T-cell (primary cell): ENCODE measurements at places on chromosomes 2 and 18.

DNA sequence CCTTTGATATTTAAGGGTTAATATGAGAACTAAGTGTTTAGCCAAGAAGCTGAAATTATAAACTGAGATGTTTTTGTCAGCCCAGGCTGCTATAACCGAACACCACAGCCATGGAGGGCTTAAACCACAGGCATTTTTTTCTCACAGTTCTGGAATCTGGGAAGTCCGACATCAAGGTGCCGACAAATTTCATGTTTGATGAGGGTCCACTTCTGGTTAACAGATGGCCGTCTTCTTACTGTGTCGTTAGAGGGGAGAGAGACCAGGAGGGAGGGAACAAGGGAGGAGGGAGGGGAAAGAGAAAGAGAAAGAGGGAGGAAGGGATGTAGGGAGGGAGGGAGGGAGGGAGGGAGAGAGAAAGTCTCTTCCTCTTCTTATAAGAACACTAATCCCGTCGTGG, 6.5 kb upstream of the CNDP2 start:
- H3K27me3 ChIP-seq, result no peaks in the 10 kb centered on the region
- H3K4me3 ChIP-seq, result no peak overlapping the region
- H3K27ac ChIP-seq, result no peak overlapping the region
- H3K36me3 ChIP-seq, result no peaks in the 10 kb centered on the region
- no peak for DNase-seq

DNA sequence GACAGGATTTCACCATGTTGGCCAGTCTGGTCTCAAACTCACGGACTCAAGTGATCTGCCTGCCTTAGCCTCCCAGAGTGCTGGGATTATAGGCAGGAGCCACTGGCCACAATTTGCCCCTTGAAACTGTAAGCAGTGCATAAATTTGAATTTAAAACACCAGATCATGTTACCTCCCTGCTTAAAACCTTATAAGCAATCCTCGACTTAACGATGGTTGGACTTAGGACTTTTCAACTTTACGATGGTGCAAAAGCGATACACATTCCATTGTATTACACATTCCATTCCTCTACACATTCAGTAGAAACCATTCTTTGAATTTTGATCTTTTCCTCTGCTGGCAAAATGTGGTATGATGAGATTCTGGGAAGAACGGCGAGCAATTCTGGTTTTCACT, 23.2 kb upstream of the EFR3B start:
- no peaks in the 10 kb centered on the region for H3K36me3 ChIP-seq
- no peaks in the 10 kb centered on the region for H3K27me3 ChIP-seq
- no peak overlapping the region for H3K27ac ChIP-seq
- H3K4me1 ChIP-seq, result no peaks in the 10 kb centered on the region

DNA sequence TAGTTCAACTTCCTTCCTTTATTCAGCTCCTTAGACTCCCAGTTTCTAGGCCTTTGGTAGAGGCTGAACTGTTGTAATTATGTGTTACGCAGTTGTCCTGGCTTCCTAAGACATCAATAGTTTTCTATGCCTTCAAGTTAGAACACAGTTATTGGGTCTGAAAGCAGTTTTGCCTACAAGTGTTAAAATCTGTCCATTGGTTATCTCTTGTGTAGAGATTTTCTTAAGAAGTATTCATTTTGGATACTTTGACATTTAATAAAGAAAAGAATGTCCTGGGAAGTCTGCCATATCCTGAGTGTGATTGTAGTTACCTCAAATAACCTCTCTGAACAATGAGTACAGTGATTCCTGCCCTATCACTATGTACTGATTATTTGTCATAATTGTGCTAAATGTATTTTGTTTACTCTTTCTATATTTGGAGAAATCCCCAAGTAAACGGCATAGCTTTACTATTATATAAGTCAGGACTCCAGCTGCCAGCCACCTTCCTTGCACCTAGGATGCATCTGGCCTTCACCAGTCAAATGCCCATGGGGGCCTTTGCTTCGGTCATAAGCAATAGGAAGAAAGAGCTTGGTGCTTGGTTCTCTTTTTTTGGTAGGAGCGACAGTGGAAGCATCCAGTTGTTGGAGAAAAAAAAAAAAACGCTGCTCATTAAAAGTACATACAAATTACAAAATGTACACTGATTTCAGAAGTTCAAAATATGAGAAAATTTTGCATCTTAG, 449.5 kb upstream of the PKDCC start:
- H3K4me3 ChIP-seq, result no peak overlapping the region
- H3K36me3 ChIP-seq, result no peaks in the 10 kb centered on the region
- H3K4me1 ChIP-seq, result no peaks in the 10 kb centered on the region
- no peaks in the 10 kb centered on the region for H3K27me3 ChIP-seq
- no peak overlapping the region for H3K27ac ChIP-seq

GRCh38 chr18:58536534-58537271, 92.2 kb downstream of the ALPK2 start:
- H3K4me3 ChIP-seq, result no peak overlapping the region
- no peak for DNase-seq
- H3K36me3 ChIP-seq, result no peaks in the 10 kb centered on the region

GRCh38 chr2:203446071-203446481, 89.0 kb downstream of the RAPH1 start:
- no peak for DNase-seq
- H3K4me3 ChIP-seq, result no peak overlapping the region
- H3K27ac ChIP-seq, result no peak overlapping the region
- no peaks in the 10 kb centered on the region for H3K36me3 ChIP-seq
- no peaks in the 10 kb centered on the region for H3K4me1 ChIP-seq

GRCh38 chr18:22914633-22915032, 18.5 kb upstream of the RBBP8 start:
- no peak overlapping the region for H3K4me3 ChIP-seq
- DNase-seq, result no peak
- H3K27ac ChIP-seq, result no peak overlapping the region
- no peaks in the 10 kb centered on the region for H3K36me3 ChIP-seq

DNA sequence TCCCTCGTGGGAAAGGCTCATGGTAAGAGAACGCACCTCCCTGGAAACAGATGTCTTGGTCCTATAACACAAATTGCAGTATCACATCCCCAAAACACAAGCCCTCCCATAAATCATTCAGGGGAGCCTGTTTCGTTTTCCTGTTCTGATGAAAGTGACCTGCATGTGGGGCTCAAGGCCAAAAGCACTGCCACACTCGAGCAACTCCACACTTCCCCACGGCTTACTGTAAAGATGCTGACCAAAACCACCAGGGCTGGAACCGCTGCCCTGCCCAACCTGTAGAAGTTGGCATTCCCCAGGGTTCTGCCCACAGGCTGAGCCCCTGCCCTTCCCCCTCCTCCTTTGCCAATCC, 139.7 kb downstream of the BCL11A start:
- H3K27me3 ChIP-seq, result peaks cover 8% of the 10 kb centered on the region
- no peak overlapping the region for H3K4me3 ChIP-seq
- H3K27ac ChIP-seq, result no peak overlapping the region

DNA sequence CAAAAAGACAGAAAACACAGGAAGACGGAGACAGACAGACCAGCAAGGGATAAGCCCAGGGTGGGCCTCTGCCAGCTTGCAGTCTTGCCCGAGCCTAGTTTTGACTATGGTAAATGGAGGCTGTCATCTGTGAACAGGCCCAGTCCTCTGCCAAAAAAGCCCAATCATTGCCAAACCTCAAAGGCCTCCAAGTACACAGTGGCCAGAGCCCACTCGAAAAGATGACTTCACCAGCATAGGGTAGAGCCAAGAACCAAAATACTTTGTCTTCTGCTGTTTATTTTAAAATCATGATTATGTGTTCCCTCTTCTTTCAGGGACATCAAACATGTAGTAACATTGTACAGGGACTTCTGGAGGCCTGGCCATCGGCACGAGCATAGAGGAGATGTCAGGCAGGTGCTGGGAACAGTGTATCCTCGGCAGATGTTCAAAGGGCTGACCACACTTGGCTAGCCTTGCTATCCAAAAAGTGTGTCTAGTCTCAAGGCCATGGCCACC, 66.0 kb downstream of the TTC32 start:
- no peak for DNase-seq
- H3K4me3 ChIP-seq, result no peak overlapping the region
- H3K4me1 ChIP-seq, result no peaks in the 10 kb centered on the region
- peaks cover 9% of the 10 kb centered on the region for H3K27me3 ChIP-seq
- H3K27ac ChIP-seq, result no peak overlapping the region

DNA sequence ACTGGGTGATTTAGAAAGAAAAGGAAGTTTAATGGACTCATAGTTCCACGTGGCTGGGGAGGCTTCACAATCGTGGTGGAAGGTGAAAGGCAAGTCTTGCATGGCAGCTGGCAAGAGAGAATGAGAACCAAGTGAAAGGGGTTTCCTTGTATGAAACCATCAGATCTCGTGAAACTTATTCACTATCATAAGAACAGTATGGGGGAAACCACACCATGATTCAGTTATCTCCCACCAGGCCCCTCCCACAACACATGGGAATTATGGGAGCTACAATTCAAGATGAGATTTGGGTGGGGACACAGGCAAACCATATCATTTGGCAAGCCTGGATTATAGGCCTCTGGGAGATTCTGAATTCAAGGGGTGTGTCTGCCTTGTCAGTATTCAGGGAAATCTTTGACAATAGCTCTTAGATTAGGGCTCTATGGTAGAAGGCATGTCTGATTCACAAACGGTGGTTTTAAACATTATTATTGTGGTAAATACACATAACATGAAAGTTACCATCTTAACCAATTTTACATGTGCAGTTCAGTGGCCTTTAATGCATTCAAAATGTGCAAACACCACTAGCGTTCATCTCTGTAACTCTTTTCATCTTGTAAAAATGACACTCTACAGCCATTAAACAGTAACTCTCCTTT, 15.3 kb upstream of the PLB1 start:
- H3K27ac ChIP-seq, result no peak overlapping the region
- H3K27me3 ChIP-seq, result peaks cover 4% of the 10 kb centered on the region
- DNase-seq, result no peak
- no peaks in the 10 kb centered on the region for H3K4me1 ChIP-seq
- H3K4me3 ChIP-seq, result no peak overlapping the region

DNA sequence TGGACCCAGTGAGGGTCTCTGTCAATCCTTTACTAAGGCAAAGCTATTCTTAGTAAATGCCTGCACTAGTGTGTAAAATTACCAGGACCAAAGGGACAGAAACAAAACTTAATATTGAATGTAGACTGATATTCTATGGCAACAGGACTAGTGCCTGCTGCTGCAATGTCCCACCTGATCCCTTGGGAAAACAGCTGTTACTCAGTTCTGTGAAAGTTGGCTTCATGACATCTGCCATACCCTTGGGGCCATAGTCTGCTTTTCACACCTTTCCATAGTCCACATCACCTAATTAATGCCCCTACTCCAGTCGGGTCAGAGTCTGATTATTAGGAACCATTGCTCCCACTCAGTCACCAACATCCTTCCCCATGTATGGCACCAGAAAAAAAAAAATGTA, 14.5 kb downstream of the DNAJC27 start:
- H3K4me1 ChIP-seq, result no peaks in the 10 kb centered on the region
- H3K27ac ChIP-seq, result no peak overlapping the region
- no peaks in the 10 kb centered on the region for H3K27me3 ChIP-seq
- H3K4me3 ChIP-seq, result no peak overlapping the region

DNA sequence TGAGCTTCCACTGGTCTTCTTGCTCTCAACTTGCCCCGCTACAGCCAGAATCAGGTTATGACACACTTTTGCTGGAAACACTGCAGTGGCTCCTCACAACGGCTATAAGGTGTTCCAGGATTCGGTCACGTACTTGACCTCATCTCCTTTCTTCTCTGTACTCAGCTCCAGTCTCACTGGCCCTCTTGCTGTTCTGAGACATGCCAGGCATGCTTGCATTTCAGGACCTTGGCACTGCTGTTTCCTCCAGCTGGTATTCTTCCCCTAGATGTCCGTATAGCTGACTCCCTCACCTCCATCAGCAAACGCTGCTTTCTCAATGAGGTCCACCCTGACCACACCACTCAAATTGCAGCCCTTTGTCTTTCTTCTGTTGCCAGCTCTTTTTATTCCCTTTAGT, 31.9 kb upstream of the C1GALT1C1L start:
- no peaks in the 10 kb centered on the region for H3K36me3 ChIP-seq
- no peaks in the 10 kb centered on the region for H3K4me1 ChIP-seq
- H3K4me3 ChIP-seq, result no peak overlapping the region
- no peak for DNase-seq

- no peaks in the 10 kb centered on the region for H3K27me3 ChIP-seq
- no peaks in the 10 kb centered on the region for H3K4me1 ChIP-seq
- no peak overlapping the region for H3K27ac ChIP-seq
- DNase-seq, result no peak
Observed at GRCh38 chr18:44450226-44450625, 230.5 kb upstream of the SETBP1 start.

GRCh38 chr2:183927406-183928325, 670.7 kb upstream of the ZNF804A start:
- no peak overlapping the region for H3K27ac ChIP-seq
- DNase-seq, result no peak
- no peaks in the 10 kb centered on the region for H3K27me3 ChIP-seq
- no peaks in the 10 kb centered on the region for H3K36me3 ChIP-seq
- no peak overlapping the region for H3K4me3 ChIP-seq

- peaks cover 47% of the 10 kb centered on the region for H3K4me1 ChIP-seq
- DNase-seq, result no peak
- no peaks in the 10 kb centered on the region for H3K27me3 ChIP-seq
- no peak overlapping the region for H3K4me3 ChIP-seq
- no peaks in the 10 kb centered on the region for H3K36me3 ChIP-seq
Observed at GRCh38 chr2:218392459-218392858, 7.2 kb upstream of the CTDSP1 start.

- no peaks in the 10 kb centered on the region for H3K4me1 ChIP-seq
- no peak for DNase-seq
- no peak overlapping the region for H3K27ac ChIP-seq
- H3K36me3 ChIP-seq, result no peaks in the 10 kb centered on the region
- no peak overlapping the region for H3K4me3 ChIP-seq
- H3K27me3 ChIP-seq, result no peaks in the 10 kb centered on the region
Observed at GRCh38 chr18:4806331-4806730, 351.2 kb upstream of the DLGAP1 start.

DNA sequence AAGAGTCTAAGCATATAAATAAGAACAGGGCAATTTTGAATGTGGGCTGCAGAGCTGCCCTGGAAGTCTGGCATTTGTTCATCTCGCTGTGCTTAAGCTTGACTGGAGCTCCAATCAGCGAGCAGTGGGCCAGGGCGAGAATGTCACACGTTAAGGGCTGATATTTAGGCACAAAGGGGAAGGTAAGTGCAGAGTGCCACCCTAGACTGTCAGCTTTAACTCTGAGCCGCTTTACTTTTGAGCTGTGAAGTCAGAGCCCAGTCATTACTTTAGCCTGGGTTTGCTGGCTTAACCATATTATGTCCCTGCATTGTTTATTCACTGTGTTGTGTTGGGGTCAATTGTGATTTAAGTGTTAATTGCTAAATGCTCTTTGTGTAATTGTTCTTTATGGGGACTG, 236.1 kb upstream of the SIX3 start:
- H3K4me3 ChIP-seq, result no peak overlapping the region
- H3K36me3 ChIP-seq, result no peaks in the 10 kb centered on the region
- H3K4me1 ChIP-seq, result no peaks in the 10 kb centered on the region

- no peaks in the 10 kb centered on the region for H3K27me3 ChIP-seq
- no peak overlapping the region for H3K27ac ChIP-seq
Observed at GRCh38 chr18:7341581-7342337, 110.9 kb downstream of the LRRC30 start.

- H3K27me3 ChIP-seq, result peaks cover 5% of the 10 kb centered on the region
- no peak overlapping the region for H3K27ac ChIP-seq
- no peak for DNase-seq
- no peaks in the 10 kb centered on the region for H3K36me3 ChIP-seq
- no peak overlapping the region for H3K4me3 ChIP-seq
- H3K4me1 ChIP-seq, result no peaks in the 10 kb centered on the region
Observed at GRCh38 chr18:9694174-9694573, 13.9 kb upstream of the RAB31 start.
